ENCODE measurements at places on chromosomes 2 and 18.

DNA sequence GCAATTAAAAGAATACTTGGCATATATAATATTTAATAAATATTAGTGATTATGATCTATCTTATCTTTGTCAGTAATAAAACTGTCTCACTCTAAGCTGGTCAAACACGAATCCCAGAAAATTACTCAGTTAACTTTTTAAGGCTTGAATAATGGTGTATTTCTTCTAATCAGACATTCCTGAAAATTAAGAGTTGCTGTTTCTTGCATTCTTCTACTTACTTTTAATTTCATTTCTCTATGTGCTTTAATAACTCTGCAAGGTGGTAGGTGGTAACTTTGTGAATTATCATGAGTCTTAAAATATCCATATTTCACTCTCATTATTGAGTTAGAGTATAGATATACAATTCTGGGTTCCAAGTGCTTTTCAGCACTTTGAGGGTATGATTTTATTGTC lies 3.1 kb upstream of the SERPINB10 start:
- DNase-seq = no peak

- no peak for DNase-seq
Observed at GRCh38 chr2:109513749-109514588, 99.8 kb downstream of the SEPTIN10 start.

DNA sequence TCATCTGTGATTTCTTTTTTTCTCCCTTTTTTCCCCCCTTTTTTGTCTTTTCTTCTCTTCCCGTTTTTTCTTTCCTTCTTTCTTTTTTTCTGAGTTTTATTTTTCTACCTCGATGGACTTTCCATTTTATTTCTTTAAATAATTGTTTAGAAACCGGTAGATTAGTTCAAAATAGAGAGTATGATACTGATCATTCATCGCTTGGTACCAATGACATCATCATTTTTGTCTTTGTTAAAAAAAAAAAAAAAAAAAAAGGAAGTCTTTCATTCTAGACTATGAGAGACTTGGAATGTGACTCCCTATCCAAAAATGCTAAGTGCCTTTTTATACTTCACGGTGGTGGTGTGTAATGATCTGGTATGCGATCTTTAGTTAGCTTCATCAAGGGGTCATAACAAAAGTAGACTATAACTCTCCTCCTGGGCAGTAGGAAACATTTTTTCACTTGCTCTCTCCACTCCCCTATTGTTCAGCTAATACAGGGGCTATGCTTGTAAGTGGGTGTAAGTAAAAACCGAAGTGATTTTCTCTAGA lies 1517.5 kb upstream of the ZEB2 start:
- no peak for DNase-seq

DNA sequence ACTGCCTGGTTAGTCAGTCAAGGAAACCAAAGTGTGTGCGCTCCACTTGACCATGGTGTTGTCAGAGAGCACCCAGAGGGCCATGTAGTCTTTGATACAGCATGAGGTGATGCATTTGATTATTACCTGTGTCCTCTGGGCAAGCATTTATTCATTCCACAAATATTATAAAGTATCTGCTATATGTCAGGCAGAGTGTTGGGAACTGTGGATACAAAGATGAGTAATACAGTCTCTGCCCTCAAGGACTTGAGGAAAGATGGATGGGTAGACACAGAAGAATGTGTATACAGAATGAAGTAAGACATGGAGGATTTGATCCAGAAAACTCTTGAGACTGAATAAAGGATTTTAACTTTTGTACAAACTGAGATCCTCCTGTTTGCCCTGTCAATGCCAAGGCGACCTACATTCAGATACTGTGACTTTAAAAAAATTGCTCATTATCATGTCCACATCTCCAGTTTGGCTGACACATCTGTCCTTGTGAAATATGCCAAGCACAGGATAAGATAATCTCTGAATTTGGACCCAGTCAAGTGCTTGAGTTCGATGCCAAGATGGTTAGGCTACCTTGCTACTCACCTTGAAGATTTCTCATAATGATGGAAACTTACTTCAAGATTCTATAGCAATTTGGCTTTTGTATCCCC lies 50.8 kb downstream of the ACYP2 start:
- DNase-seq = no peak

DNA sequence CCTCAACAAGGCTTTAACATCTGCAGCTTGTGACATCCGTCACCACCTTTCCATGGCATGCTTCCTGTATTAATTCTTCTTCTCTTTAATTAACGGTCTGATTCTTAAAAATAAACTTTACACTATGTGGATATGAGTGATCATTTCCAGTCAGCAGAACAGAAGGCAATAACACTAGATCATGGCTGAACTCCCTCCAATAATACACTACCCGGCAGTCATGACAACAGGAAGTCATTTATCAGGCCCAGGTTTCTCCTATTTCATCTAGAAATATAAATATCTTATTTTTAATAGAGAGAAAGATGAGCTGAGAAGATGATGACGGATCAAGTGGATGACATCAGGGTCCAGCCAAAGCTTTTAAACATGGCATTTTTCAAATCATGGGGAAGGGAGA lies 792.2 kb downstream of the SLC4A3 start:
- DNase-seq = no peak

DNA sequence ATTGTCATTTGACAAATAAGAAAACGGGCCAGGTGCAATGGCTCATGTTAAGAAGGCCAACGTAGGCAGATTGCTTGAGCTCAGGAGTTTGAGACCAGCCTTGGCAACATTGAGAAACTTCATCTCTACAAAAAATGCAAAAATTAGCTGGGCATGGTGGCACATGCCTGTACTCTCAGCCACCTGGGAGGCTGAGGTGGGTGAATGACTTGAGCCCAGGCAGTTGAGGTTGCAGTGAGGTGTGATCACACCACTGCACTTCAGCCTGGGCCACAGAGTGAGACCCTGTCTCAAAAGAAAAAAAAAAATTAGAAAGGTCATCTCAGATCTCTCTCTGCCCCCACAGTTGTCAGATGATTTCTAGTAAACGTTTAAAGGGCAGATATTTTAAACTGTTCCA lies 4.4 kb downstream of the SESTD1 start:
- no peak for DNase-seq
